ENCODE measurements at places on chromosomes 3 and 15.

- DNase-seq = no peak
Observed at GRCh38 chr3:71339049-71339448, 244.5 kb downstream of the FOXP1 start.

- DNase-seq = no peak
Observed at GRCh38 chr3:31523543-31523942, 9.2 kb upstream of the STT3B start.

DNA sequence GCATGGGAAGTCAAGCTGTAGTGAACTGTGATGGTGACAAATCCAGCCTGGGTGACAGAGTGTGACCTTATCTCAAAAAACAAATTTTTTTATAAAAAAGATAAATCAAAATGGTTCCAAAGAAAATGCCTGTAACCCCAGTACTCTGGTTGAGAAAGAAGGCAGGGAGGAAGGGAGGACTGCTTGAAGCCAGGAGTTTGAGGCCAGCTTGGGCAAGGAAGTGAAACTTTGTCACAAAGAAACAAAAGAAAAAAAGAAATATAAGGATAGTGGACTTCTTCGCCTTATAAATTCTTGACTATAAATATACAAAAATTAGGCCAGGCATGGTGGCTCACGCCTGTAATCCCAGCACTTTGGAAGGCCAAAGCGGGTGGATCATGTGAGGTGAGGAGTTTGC, 34.1 kb downstream of the SMARCC1 start:
- DNase-seq = no peak

DNA sequence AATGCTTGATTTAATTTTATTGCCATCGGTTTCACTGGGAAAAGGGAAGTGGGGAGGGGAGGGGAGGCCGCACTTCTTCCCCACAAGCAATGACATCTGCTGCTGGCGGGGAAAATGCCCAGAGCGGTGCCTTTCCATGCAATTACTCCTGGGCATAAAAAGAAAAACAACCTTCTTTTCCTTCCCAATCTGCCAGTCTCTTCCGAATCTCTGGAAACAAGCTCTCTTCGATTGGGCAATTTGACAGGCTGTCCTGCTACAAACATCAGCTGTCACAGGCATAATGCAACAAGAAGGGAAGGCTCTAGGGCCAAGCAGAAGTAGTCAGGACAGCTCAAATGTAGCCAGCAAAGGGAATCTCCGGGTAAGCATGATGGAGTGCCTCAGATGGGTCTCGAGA, 93.4 kb upstream of the STRIT1 start:
- DNase-seq = no peak

DNA sequence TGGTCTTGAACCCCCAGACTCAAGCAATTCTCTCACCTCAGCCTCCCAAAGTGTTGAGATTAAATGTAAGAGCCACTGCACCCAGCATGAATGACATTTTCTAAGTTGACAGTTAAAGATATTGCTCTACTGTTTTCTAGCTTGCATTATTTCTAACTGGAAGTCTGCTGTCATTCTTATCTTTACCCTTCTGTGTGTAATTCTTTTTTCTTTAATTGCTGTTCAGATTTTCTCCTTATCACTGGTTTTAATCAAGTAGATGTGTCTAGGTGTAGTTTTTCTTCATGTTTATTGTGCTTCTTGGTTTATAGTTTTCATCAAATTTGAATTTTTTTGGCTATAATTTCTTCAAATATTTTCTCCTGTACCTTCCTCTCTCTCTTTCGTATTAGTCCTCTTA, 4.9 kb downstream of the PARP15 start:
- DNase-seq = no peak

GRCh38 chr3:179921500-179921899, 115.2 kb downstream of the PEX5L start:
- no peak for DNase-seq

- no peak for DNase-seq
Observed at GRCh38 chr3:145333931-145334330, 827.1 kb downstream of the PLOD2 start.

DNA sequence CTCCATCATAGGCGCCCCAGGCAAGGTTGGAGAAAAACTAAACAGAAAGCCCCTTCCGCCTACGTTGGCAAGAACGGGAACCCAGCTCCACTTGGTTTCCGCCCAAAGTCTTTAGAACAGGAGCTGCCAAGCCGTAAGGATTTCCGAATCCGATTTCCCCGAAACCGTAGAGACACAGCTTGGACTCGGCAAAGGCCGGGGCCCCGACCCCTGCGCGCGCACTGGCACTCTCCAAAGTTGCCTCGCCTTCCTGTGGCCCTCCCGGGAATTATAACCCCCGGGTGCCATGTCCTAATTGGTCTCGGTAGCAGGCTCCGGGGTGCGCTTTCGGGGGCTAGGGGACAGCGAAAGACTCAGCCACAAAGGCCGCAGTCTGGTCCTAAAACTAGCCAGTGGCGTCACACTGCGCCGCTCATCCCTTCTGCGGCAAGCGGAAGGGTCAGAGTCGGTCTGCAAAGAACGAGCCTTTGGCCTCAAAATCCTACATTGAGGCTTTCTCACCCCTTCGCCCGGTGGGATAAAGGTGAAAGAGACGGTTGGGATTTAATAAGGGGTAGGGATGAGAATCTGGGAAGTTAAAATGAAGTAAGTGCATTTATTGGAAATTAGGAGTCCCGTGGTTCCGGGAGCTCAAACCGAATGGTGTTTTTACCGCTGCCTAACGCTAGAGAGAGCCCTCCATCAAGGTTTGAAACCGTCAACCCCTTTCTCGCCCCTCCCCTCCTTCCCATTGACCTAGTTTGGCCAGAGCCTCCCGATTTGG, 6.8 kb downstream of the BCL6 start:
- peak; percentile 65 for DNase-seq

DNA sequence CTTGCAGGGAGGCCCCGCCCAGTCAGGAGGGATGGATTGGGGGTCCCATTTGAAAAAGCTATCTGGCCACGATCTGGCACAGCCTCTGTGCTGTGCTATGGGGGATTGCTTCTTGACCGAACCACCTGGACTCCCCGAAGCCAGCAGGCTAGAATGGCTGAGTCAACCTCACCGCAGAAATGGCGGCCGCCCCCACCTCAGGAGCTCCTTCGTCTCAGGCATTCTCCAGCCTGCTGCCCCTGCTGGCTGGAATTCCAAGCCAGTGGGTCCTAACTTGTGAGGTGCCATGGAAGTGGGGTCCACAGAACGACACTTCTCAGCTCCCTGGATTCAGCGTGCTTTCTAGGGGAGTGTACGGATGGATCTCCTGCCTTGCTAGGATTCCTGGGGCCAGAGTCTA, 180.5 kb upstream of the TRIM42 start:
- DNase-seq = no peak

DNA sequence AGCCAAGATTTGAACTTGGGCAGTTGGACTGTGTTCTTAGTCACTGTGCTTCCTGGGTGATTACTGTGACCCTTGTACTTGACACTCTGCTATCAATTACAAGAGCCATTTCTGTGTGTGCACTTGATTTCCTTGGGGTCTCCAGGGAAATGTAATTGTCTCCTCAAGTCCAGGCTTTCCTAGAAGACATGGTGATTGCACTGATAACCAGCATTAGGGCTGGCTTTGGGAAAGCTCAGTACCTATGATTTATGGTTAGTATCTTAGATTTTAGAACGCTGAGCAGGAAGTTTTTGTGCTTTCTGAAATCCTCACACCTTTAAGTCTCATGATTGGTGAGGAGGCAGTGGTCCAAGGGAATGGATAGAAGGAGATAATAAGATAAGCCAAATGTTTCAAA, 1.6 kb upstream of the CLDN11 start:
- no peak for DNase-seq

DNA sequence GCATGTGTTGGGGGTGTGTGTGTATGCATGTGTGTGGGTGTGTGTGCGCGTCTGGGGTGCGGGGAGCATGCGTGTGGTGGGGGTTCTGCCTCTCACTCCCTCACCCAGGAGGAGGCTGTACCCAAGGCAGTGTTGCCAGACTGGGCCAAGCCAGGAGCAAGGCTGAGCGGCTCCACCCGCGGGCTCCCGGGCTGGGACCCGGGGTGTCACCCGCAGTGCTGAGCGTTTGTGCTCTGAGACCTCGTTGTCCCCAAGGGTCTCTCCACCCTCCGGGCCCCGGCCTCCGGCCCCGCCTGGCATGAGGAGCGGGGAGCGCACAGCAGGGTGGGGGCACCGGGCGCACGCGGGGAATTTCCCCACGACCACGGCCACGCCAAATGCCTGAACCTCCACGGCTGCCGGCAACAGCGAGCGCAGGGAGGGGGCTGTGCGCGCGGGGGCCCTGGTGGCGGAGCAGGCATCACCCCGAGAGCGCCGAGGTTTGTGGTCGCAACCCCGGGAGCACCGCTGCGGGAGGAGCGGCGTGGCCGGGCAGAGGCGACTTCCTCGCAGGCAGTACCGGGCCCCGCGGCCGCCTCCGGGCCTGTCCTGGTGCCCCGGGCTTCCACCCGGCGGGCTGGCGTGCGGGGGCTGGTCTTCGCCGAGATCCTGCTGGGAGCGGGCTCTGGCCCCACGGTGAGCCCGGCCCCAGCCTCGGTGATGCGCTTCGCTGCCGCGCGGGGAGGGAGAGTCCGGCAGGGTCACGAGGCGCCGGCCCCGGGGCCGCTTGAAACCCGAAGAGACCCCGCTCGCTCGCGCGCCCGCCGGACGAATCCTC, 7.4 kb upstream of the OCA2 start:
- DNase-seq = no peak

DNA sequence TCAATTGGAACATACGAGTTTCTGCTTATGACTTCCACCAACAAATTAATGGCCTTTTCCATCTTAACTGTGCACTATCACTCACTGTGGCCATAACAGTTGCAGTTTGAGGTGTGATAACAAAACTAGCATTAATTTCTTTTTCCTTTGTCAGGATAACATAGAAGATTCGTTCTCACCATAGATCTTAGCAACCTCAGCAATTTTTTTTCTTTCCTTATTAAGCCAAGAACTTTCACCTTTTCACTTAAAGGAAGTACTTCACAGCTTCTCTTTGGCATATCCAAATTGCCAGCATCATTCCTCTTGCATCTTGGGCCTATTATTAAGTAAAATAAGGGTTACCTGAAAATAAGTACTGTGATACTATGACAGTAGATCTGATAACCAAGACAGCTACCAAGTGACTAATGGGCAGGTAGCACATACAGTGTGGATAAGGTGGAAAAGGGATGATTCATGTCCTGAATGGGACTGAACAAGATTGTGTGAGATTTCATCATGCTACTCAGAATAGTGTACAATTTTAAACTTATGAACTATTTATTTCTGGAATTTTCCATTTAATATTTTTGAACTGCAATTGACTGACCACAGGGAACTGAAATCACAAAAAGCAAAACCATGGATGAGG, 46.6 kb downstream of the CEP70 start:
- no peak for DNase-seq

DNA sequence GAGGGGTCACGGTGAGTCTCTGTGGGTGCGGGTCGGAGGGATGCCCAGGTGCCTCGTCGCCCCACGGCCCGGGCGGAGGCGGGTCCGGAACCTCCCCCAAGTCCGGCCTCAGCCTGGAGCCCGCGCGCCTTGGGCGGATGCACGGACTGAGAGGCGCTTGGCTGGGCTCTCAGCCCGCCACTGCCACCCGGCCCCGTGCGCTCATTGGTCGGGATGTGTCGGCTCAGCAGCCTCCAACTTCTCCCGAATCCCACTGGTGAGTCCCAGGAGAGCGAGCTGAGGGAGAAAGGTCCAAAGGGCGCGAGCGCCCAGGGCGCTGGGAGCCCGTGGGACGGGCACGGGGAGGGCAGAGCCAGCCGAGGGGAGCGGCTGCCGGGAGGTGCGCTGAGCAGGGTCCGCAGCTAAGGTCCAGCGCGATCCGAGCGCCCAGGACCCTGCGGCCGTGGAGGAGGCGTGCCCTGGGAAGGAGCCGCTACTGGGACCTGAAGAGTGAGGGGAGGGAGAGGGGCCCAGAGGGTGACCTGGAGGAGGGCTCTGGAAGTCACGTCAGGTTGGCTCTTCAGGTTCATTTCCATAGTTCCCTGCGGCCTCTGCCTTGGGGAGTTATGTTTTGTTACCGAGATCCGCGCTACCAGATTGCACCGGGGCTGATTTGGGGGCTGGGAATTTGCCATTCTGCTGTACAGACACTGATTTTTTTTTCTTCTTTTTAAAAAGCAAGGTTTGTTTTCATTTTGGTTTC, at the start of gene MME:
Gene MME (plus strand): TSS at position 574 of the 742 bp plus-strand sequence. CDS start 3,849 bp downstream, outside the sequence.
- DNase-seq = no peak

DNA sequence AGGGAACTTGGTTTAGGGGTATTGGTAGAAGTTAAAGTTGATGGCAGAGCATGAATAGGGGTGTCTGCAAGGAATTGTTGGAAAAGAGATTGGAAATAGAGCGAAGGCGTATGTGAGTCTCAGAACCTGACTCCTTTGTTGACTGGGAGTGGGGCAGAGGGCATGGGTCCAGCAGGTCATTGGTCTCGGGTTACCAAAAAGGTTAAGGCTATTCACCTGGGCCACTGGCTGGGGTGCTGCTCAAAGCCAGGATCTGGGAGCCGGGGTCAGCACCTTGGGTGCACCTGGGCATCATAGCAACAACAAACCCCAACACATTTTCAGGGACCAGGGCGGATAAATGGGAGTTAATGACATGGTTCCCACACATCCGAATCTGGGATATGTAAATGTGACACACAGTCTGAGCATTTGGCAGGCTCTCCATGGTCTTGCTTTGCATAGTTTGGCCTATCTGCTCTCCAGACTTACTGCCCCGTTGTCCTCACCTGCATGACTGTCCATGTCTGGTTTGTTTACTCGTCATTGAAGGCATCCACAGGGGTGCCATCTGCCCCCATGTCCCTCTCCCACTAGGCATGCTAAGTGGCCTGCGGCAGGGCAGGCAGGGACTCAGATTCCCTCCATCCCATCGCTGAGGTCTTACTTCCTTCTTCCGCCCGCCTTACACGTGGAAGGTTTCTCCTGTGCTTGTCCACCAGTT, 10.1 kb downstream of the KLF13 start:
- no peak for DNase-seq

- no peak for DNase-seq
Observed at GRCh38 chr15:67021455-67021854, 43.9 kb upstream of the SMAD3 start.

- peak; percentile 41 for DNase-seq
Observed at GRCh38 chr3:194089357-194090177, 46.4 kb upstream of the HES1 start.

DNA sequence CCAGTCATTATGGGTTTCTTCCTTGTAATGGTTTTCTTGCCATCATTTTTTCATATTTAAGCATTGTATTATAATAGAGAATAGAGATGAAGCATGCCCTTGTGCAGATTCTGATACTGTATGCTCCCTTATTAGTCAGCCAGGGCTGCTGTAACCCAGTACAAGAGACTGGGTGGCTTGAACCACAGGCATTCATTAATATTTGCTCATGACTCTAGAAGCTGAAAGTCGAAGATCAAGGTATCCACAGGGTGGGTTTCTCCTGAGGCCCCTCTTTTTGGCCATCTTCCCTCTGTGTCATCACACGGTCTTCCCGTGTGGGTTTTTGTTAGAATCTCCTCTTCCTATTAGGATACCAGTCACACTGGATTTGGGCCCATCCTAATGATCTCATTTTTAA, 74.5 kb downstream of the FOXP1 start:
- no peak for DNase-seq

DNA sequence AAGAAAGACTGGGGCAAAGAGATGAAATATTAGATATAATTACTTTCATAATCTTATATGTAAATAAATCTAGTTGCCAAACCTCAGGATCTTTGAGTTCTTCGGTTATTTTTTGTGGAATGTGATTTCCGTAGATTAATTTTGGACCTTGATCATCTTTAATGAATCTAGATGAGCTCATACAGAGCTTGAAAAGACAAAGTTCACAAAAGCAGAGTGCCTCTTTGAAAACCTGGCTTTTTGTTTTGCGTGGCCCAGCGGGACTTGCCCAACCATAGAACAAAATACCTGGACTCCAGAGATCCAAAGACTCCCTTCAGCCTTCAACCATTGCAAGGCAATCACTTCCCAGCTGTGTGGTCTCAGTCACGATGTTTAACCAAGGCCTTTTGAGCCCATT, 54.8 kb upstream of the CHST2 start:
- DNase-seq = no peak

- DNase-seq = no peak
Observed at GRCh38 chr15:52912172-52912571, 122.0 kb upstream of the ONECUT1 start.

All from T1000 (cell line).